LNCaP clone FGC (cell line): ENCODE measurements at places on chromosomes 12 and 14.

GRCh38 chr12:53078425-53079225 lies 565 bp downstream of the SPRYD3 start:
- no peak for DNase-seq

DNA sequence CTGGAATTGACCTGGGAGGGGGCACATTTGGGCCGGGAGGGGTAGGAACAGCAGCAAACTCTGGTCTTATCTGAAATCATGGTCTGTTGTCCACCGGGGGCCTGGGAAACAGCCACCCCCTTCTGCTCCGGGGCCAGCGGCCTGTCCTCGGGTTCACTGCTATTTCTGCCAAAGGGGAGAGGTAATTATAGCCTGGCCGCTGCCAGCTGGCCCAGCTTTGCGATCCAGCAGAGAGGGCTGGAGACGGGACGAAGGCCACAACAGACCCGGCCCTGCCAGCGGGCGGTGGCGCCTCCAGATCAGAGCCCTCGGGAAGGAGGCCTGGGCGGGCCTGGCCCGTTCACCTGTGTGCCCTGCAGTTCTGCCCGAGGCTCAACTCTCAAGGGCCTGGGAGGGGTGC lies at the start of gene C14orf180:
TSS of gene C14orf180 (plus strand) at position 258 of the 400 bp plus-strand sequence. CDS start 6,667 bp downstream, outside the sequence.
- no peak for DNase-seq

DNA sequence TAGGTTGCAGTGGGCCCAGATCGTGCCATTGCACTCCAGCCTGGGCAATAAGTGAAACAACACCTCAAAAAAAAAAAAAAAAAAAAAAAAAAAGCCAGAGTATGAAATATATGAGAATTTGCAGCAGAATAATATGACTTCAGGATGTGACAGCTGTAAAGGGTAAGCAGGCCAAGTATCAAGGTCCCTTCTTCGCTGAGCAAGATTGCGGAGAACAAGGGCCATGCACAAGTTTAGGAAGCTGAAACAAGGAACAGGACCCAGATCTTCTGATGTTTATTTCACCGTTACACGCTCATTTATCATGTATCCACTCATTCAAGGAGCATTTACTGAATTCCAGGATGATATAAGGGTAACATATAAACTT lies 659 bp upstream of the FOXJ2 start:
- no peak for DNase-seq

DNA sequence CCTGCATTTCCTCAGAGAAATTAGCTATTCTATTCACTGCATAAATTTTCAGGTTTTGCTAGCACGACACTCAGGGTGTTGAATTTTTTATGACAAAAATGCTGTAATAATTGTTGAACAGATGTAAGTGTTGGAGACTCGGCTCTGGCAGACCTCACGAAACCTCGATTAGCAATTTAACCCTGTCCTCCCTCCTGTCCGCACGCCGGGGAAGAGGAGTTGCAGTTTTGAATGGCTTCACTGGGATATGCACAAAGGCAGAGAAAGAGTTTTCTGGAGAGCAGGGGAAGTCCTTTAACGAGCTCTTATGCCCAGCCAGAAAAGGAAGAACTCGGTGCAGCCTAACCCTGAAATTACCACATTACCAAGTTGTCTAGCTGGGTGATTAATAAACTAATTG lies 661.1 kb downstream of the VRK1 start:
- DNase-seq, result no peak

- DNase-seq, result no peak
Observed at GRCh38 chr12:113052326-113052725, 4.2 kb upstream of the DTX1 start.
